Uterus (tissue), 4 donors: ENCODE measurements at places on chromosomes 6 and 20.

GRCh38 chr6:169160855-169161560 is 92.6 kb downstream of the THBS2 start:
- DNase-seq: no peak

- no peak for DNase-seq
These were observed 899.5 kb upstream of the ADGRB3 start for GRCh38 chr6:67735623-67736022.

DNA sequence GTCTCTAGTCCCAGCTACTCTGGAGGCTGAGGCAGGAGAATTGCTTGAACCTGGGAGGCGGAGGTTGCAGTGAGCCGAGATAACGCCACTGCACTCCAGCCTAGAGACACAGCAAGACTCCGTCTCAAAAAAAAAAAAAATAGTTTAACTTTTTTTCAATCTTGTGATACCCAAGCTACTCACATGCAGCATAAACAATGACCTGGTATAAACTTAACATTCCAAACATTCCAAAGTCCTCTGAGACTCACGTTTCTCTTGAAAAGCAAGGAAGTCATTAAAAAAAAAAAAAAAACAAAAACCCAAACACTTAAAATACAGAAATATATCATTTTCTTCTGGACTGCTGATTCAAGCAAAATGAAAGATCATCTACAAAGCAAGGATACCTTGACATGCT is 14.3 kb downstream of the CRNKL1 start:
- no peak for DNase-seq

DNA sequence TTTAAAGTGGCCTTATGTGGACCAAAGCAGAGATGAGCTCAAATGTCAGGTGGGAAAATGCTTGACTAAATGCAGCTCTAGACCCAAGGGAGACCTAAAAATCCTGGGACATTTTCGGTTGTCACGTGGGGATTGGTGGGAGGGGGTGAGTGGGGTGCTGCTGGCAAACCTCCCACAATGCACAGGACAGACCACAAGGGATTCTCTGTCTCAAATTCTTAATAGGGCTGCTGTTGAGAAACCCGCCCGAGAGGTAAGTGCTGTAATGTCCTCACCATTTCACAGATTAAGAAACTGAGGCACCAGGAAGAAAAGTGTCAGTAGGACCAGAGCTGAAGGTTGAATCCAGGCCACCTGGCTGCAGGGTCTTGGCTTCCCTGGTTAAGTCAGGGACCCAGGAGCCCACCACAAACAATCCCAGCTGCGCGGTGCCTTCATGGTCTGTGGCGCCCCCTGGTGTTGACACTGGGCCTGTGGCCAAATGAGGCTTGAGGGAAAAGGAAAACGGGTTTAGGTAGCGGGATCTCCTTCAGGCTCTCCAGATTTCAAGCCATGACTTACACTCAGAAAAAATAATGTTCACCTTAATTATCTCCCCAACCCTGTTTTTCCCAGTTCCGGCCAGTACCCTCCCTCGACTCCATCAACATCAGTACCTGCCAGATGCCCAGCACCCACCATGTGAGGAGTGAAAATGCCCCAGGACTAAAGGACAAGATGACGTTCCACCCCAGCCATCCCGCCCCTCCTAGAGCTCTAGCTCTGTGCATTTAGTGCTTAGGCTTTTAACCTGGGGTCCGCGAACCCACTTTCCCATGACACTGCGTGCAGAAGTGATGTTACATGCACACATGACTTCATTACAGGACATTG is 7.2 kb downstream of the HLA-G start:
- DNase-seq: no peak

- no peak for DNase-seq
These were observed 8.0 kb upstream of the STX7 start for GRCh38 chr6:132520953-132521352.

GRCh38 chr20:61768571-61769285 is 297.0 kb downstream of the TAF4 start:
- DNase-seq: no peak

- DNase-seq: no peak
These were observed 2.9 kb upstream of the RAMACL start for GRCh38 chr6:166589337-166589731.

- no peak for DNase-seq
These were observed 515.2 kb upstream of the ARID1B start for GRCh38 chr6:156262014-156262413.

GRCh38 chr6:108157981-108158525 is 7.8 kb upstream of the NR2E1 start:
- DNase-seq: no peak

DNA sequence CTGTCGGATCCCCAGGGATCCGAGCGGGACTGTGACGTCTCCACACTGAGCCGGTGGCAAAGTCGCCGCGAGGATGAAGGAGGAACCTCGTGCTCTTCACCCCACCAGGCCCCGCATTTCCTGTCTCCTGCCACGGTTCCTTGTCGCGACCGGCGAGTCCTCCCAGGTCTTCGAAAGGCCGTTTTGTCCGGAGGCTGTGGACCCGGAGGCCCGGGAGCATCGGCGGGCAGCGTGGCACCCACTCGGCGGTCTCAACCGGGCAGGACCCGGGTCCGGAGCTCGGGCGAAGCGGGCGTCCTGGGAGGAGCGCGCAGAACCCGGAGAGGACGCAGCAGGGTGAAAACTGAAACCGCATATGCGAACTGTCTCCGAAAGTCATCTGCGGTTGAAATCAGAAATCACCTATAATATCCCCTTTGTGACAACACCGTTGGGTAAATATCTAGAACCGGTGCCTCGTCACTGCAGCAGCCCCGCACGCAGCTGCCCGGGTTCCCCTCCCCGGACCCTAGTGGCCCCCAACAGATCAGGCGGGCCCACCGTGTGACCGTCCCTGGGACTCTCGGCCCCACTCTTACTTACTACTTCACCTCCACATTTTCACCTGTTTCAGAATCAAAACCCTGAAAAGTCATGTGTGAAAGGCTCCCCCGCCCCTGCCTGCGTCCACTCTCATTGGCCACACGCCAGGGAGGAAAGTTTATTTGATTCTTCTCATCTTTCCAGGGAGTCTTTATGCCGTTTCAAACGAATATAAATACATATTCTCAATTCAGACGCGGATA is 3.1 kb upstream of the ULBP2 start:
- DNase-seq: no peak

- DNase-seq: no peak
These were observed 69.9 kb downstream of the HACE1 start for GRCh38 chr6:104789770-104790190.

DNA sequence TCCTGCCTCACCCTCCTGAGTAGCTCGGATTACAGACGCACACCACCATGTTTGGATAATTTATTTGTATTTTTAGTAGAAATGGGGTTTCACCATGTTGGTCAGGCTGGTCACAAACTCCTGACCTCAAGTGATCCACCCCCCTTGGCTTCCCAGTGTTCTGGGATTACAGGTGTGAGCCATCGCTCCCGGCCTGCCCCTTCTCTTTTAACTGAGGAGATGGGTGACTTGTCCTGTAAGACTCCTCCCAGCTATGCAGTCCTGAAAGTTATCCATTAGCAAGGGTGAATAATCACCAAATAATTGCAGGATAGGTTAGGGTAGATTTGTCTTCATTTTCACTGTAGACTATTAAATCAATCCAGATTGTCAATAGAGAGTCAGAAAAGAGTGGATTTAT is 40.5 kb upstream of the JARID2 start:
- DNase-seq: no peak

- no peak for DNase-seq
These were observed 13.9 kb downstream of the LRFN2 start for GRCh38 chr6:40573221-40573620.

DNA sequence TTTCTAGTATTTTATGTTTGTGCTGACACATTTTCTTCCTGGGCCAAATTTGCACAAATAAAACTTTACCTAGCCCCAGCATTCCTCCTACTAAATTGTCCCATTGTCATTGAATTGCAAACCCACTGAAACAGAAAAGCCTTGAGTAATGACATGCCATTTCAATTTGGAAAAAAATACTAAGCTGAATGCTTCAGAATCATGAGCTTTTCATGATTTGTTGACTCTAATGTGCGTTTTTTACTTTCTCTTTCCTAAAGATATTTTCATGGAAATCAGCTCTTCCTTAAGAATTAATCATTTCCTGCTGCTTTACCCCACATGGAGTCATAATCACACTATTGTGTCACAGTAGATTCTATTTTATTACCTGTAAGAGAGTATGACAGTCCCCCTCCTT is 47.4 kb downstream of the TRDN start:
- no peak for DNase-seq

- no peak for DNase-seq
These were observed 95.8 kb downstream of the AKAP7 start for GRCh38 chr6:131231103-131231502.

DNA sequence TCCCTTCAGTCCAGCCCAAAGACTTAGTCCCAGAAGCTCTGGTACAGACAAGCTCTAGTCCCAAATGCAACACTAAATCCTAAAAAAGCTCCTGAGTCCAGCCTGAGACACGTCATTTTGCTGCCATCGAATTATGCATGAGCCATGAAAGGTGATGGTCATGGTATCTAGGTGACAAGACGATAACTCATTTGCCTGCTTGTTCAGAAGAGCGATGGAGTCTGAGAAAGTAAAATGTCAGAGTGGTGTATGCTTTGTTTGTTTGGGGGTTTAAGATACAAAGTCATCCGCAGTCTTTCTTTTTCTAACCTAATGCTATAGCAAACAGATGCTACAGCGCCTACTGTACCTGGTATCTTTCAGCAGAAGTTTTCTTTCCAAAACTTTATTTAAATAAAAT is 54.7 kb downstream of the SLC23A2 start:
- no peak for DNase-seq

DNA sequence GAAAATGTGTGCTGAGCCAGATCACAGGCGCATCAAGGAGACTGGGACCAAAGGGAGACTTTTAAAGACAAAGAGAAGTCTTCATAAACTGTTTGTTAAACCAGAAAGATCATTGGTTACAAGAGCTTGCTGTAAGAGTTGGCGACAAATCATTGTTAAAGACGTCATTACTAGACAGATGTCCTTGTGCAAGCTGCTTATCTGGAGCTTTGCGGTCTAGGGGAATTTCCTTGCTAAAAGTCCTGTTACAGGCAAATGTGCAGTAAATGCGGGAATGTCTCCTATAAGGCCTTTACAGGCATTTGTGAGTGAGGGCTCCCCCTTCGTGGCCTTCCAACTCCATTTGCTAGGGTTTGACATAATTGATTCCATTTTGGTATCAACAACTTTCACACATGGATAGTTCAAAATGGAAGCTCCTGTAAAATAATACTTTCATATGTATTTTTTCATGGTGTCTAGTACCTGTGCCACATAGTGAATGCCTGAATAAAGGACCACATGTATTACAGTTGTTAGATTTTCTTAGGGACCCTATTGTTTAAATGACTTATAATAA is 362.4 kb downstream of the UTRN start:
- DNase-seq: no peak

DNA sequence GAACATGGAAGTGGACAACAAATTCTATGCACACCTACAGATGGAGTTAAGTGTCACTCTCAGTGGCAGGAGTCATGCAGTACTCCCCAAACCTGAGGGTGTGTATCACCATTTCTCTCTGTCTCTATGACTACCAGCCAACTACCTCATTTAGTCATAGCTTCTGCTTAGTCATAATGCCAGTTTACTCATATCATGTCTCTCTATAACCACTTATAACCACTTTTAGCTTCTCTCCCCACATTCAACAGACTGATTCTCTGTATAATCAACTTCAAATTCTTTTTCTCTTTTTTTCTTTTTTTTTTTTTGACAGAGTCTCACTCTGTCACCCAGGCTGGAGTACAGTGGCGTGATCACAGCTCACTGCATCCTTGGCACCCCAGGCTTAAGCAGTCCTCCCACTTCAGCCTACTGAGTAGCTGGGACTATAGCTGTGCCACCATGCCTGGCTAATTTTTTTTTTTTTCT is 13.8 kb upstream of the GTF3C6 start:
- no peak for DNase-seq

DNA sequence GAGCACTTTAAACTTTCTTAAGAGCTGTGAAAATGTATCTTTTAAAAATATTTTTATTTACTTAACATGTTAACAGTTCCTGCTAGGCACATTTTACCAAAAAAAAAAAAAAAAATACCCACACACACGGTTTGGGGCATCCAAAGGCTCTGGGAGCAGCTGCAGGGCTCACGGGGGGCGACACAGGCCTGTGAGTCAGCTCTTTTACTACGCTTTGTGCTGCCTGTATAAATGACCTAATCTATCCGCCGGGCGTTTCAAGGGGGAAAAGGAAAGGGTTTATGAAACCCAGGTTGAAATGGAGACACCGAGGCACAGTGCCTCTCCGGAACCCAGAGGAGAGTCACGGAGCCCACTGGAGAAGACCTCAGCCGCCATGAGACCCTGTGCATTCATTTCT is 40.4 kb downstream of the DLL1 start:
- DNase-seq: no peak

DNA sequence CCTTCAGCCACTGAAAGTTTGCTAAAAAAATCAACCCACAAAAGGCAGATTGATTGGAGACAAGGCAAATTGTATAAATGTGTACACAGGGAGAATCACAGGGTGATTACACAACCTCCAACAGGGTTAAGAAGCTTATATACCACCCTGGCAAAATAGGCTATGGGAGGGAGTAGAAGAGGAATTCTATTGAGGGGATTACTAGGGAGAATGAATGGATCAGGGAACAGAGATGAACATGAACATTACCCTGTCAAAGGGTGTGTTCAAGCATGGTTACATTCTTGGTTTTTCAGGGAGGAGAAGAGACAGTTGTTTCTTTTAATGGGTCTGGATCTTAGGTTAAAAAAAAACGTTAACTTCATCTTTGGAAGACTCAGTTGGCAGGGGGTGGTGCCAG is 5.1 kb upstream of the MRS2 start:
- DNase-seq: no peak

DNA sequence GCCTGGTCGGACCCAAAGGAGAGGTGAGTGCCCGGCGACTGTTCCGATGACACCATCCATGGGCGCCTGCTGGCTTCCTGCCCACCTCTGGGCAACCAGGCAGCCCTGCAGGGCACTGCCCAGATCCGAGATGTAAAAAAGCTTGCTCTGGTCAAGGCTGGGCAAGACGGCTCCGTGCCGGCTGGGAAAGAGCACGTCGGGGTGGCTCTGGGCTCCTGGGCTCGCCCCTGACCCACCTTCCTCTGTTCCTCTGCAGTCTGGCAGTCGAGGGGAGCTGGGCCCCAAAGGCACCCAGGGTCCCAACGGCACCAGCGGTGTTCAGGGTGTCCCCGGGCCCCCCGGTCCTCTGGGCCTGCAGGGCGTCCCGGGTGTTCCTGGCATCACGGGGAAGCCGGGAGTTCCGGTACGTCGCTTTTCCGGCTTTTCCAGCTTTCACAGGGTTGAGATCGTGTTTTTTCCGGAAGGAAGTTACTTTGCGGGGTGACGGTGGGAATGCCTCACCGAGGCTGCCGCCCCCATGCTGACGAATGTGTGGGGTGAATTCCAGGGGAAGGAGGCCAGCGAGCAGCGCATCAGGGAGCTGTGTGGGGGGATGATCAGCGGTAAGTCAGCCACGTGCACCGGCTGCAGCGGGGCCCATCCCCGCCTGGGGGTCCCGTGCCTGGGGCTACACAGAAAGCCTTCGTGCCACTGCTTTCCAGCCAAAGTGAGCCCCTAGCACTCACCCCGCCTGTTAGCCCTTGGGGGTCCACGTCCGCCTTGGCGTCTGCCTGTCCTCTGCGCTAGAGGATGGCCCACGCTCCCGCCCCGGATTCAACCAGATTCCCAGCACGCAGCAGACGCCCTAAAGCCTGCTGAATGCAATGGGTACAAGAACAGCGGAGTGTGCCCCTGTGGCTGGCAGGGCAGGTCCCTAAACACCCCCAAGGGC is 19.3 kb downstream of the COL9A3 start:
- DNase-seq: no peak

- no peak for DNase-seq
These were observed 41.4 kb downstream of the MAP3K5 start for GRCh38 chr6:136750696-136751521.
